ENCODE measurements at places on chromosomes 2 and 18. TPM values are rescaled to one million over a fixed set of nuclear protein-coding genes. Genes with fewer than 3 reads are reported as not detected.

DNA sequence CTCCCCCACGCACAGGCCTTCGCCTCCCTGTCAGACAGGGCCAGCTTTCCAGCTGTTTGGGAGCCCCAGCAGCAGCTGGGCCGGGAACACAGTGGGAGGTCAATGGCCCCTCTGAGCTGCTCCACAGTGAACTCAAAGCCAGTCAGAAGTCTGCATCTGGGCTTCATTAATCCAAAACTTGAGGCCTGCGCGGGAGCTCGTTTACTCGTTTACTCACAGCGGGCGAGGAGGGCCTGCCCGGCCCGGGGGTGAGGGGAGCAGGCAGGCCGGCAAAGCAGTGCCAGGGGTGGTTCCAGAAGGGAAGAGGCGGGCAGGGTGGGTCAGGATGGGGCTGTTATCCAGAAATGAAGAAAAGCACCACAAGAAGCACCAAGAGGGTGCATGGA lies 36.8 kb upstream of the SEMA4C start:
- H3K36me3 ChIP-seq: no peaks in the 10 kb centered on the region
- peaks cover 2% of the 10 kb centered on the region for H3K4me1 ChIP-seq
- no peaks in the 10 kb centered on the region for H3K27me3 ChIP-seq
- no peak for DNase-seq

PCARE gene
- not detected for total RNA-seq

BOLL gene
- total RNA-seq: not detected

GRCh38 chr2:175181877-175182308 lies 383 bp upstream of the ATP5MC3 start:
- H3K27me3 ChIP-seq: no peaks in the 10 kb centered on the region
- peak overlapping the region; percentile 95 for H3K4me3 ChIP-seq
- peak overlapping the region; percentile 95 for H3K27ac ChIP-seq
- H3K36me3 ChIP-seq: peaks cover 35% of the 10 kb centered on the region
- DNase-seq: no peak

COL4A4 gene
- not detected for total RNA-seq

REG3G gene
- not detected for total RNA-seq

DNA sequence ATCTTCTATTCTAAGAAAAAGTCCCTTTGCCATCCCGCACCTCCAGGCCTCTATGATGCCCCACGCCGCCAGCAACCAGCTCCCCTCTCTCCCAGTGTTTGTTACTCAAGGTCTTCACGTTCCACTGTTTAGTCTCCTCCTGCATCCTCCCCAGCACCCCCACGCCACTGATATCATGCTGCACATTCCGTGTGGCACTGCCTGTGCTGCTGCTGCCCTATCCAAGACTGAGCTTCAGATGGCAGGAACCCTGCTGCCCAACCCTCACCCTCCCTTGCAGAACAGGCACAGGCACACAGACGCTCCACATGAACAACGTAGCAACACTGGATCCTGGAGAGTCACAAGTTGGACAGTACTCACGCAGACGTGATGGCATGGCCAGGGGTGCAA lies 35.3 kb downstream of the MYO5B start:
- H3K27ac ChIP-seq: no peak overlapping the region
- H3K4me1 ChIP-seq: no peaks in the 10 kb centered on the region
- H3K36me3 ChIP-seq: no peaks in the 10 kb centered on the region
- peaks cover 42% of the 10 kb centered on the region for H3K27me3 ChIP-seq

DNA sequence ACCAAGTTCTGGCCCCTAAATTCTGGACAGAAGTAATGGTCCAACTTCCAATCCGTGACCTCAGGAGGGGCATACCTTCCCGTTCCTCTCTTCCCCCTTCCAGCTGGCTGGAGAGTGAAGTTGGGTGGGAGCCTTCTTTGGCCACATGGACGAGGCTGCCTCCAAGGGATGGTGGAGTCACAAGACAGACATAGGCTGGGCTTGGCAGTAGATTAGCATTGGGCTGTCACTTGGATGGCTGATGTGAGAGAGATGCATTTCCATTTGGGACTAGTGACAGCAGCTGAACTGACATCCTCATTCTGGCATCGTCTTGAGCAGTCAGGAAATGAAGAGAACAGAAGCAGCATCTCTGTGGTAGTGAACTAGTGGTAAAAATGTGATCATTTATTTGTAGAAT lies 12.6 kb downstream of the NT5DC4 start:
- DNase-seq: no peak
- H3K4me1 ChIP-seq: peaks cover 7% of the 10 kb centered on the region
- H3K36me3 ChIP-seq: peaks cover 11% of the 10 kb centered on the region
- no peak overlapping the region for H3K27ac ChIP-seq

- H3K36me3 ChIP-seq: peaks cover 28% of the 10 kb centered on the region
- H3K27me3 ChIP-seq: no peaks in the 10 kb centered on the region
- DNase-seq: peak; percentile 53
- peaks cover 83% of the 10 kb centered on the region for H3K4me1 ChIP-seq
- peak overlapping the region; percentile 58 for H3K4me3 ChIP-seq
Measured at GRCh38 chr18:2997429-2997828, 15.5 kb downstream of the LPIN2 start.

DNA sequence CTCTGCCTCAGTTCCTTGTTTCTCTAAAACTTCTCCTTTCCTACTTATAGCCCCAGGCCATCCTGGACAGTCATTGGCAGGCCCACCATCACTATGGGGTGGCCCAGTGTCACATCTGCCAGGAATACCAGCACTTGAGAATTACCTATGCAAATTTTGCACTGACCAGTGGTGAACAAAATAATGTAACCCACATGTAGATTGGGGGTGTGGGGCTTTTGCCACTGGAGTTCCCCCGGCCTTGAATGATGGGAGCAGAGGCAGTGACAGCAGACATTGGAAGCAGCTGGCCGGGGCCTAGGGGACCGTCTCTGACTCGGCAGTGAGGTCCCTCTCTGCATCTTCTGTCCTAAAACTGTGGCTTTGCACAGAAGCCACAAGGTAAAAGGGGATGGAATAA lies 24.9 kb upstream of the DNMT3A start:
- H3K36me3 ChIP-seq: no peaks in the 10 kb centered on the region
- H3K4me1 ChIP-seq: peaks cover 13% of the 10 kb centered on the region
- no peak overlapping the region for H3K4me3 ChIP-seq
- H3K27ac ChIP-seq: no peak overlapping the region

CXCR4 gene
- 139 TPM for total RNA-seq

CYS1 gene
- total RNA-seq: 0.07 TPM

- no peak overlapping the region for H3K27ac ChIP-seq
- DNase-seq: no peak
- no peaks in the 10 kb centered on the region for H3K27me3 ChIP-seq
- H3K36me3 ChIP-seq: peaks cover 4% of the 10 kb centered on the region
Measured at GRCh38 chr2:219107758-219108157, 47.0 kb upstream of the IHH start.

DNA sequence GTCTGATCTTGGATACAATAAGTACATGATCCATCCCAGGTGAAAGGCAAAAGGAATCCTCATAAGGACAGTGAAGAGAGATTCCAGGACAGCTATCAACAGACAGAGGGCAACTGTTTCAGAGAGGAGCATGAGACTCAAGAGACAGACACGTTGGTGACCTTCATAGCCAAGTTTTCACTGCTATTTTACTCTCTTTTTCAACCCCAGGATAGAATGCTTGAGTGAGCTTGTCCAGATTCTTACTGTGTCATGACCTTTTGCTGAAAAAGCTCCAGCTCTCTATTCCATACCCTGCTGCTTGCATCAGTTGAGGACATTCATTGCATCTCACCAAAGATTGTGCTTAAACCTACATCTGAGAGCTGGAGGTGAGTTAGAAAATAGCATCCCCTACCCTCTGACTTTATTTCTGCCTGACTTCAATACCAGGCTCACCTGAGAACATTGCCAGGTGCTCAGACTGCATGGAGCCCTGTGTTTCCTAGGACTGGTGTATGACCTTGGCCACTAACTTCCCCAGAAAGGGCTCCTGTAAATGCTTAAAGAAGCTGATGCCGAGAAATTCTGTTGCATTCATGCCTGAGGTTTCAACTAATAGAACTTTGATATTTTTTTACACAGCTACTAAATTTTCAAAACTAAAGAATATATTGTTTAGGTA lies 70.4 kb upstream of the TMEM17 start:
- no peak overlapping the region for H3K4me3 ChIP-seq
- H3K27ac ChIP-seq: no peak overlapping the region
- H3K27me3 ChIP-seq: peaks cover 9% of the 10 kb centered on the region
- no peak for DNase-seq

GDF7 gene
- 0.05 TPM for total RNA-seq

- no peak overlapping the region for H3K27ac ChIP-seq
- H3K27me3 ChIP-seq: peaks cover 2% of the 10 kb centered on the region
- H3K4me1 ChIP-seq: no peaks in the 10 kb centered on the region
- H3K36me3 ChIP-seq: no peaks in the 10 kb centered on the region
- no peak overlapping the region for H3K4me3 ChIP-seq
Measured at GRCh38 chr2:233047206-233047605, 12.9 kb upstream of the INPP5D start.

VAMP5 gene
- total RNA-seq: 51.9 TPM

ZNF892 gene
- total RNA-seq: 3.3 TPM

DNA sequence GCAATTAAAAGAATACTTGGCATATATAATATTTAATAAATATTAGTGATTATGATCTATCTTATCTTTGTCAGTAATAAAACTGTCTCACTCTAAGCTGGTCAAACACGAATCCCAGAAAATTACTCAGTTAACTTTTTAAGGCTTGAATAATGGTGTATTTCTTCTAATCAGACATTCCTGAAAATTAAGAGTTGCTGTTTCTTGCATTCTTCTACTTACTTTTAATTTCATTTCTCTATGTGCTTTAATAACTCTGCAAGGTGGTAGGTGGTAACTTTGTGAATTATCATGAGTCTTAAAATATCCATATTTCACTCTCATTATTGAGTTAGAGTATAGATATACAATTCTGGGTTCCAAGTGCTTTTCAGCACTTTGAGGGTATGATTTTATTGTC lies 3.1 kb upstream of the SERPINB10 start:
- peaks cover under 1% of the 10 kb centered on the region for H3K4me1 ChIP-seq
- H3K4me3 ChIP-seq: no peak overlapping the region
- no peak for DNase-seq

WDPCP gene
- 4.4 TPM for total RNA-seq

BUB1 gene
- 90.8 TPM for total RNA-seq

- DNase-seq: no peak
- H3K4me3 ChIP-seq: no peak overlapping the region
- H3K4me1 ChIP-seq: peaks cover 3% of the 10 kb centered on the region
Measured at GRCh38 chr18:54878159-54878622, 49.9 kb downstream of the RAB27B start.

SF3B6 gene
- 145 TPM for total RNA-seq

DNA sequence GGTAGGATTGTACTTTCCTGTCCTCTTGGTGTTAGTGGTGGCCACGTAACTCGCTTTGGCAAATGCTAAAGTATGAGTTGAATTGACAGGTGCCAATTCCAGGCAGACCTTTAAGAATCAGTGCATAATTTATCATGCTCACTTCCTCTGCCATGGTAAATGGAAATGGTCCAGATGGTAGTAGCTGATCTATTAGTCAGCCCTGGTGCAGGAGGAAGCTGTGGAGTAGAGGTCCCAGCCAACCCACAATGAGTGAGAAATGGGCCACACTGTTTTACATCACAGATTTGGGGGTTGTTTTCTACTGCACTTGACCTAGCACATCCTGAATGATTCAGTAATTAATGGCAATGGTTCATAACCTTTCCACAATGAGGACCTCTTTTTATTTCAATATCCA lies 104.4 kb downstream of the RGPD3 start:
- no peak overlapping the region for H3K4me3 ChIP-seq
- no peak for DNase-seq
- no peaks in the 10 kb centered on the region for H3K4me1 ChIP-seq
- H3K27ac ChIP-seq: no peak overlapping the region
- H3K27me3 ChIP-seq: peaks cover 10% of the 10 kb centered on the region
- no peaks in the 10 kb centered on the region for H3K36me3 ChIP-seq

- peaks cover 56% of the 10 kb centered on the region for H3K36me3 ChIP-seq
- no peak overlapping the region for H3K4me3 ChIP-seq
- no peak overlapping the region for H3K27ac ChIP-seq
- peaks cover 9% of the 10 kb centered on the region for H3K4me1 ChIP-seq
- no peaks in the 10 kb centered on the region for H3K27me3 ChIP-seq
Measured at GRCh38 chr18:79496978-79497637, 101.4 kb downstream of the NFATC1 start.
